Dermis lymphatic vessel endothelial cell (primary cell): ENCODE measurements at places on chromosomes 16 and 17. TPM values are rescaled to one million over a fixed set of nuclear protein-coding genes. Genes with fewer than 3 reads are reported as not detected.

The TCAP gene
- total RNA-seq = 0.60 and 0.65 TPM in 2 replicates

The CSH2 gene
- not detected in 2 replicates for total RNA-seq

The AP1G1 gene
- 48.9 and 54.7 TPM in 2 replicates for total RNA-seq

The KRTAP9-4 gene
- not detected in 2 replicates for total RNA-seq

The GRB7 gene
- under 0.01 and 0.09 TPM in 2 replicates for total RNA-seq

The KIFC3 gene
- total RNA-seq = 32.7 and 56.1 TPM in 2 replicates

The RRAD gene
- 0.22 and 0.43 TPM in 2 replicates for total RNA-seq

The DNASE1L2 gene
- total RNA-seq = 0.22 and 0.26 TPM in 2 replicates

The ACSM3 gene
- total RNA-seq = not detected in 2 replicates

The FBXW10B gene
- total RNA-seq = 0.11 and 0.17 TPM in 2 replicates

The CTF1 gene
- 0.09 and 0.33 TPM in 2 replicates for total RNA-seq

The TMEM132E gene
- not detected in 2 replicates for total RNA-seq

The KRTAP9-2 gene
- total RNA-seq = not detected in 2 replicates

The GSDMA gene
- not detected in 2 replicates for total RNA-seq

The PDPR gene
- 27.6 and 50.5 TPM in 2 replicates for total RNA-seq

The KRTAP4-11 gene
- not detected in 2 replicates for total RNA-seq

The USP31 gene
- 22.7 and 34.1 TPM in 2 replicates for total RNA-seq

The OR4D1 gene
- total RNA-seq = not detected in 2 replicates

The ASPHD1 gene
- total RNA-seq = 0.17 and 0.33 TPM in 2 replicates

The CACNA1H gene
- total RNA-seq = 0.09 and 0.11 TPM in 2 replicates

The SLC9A5 gene
- 0.33 and 0.34 TPM in 2 replicates for total RNA-seq

The PRRT2 gene
- under 0.01 and 0.09 TPM in 2 replicates for total RNA-seq

The SOX9 gene
- 0.11 TPM in 1 of 2 replicates, not detected in the other for total RNA-seq

The MT1M gene
- 0.43 and 0.54 TPM in 2 replicates for total RNA-seq

The HS3ST3A1 gene
- 0.22 and 0.34 TPM in 2 replicates for total RNA-seq

The PLCD3 gene
- 5.5 and 9.0 TPM in 2 replicates for total RNA-seq

The NPIPB5 gene
- total RNA-seq = 59.5 and 66.0 TPM in 2 replicates

The TMEM114 gene
- not detected in 2 replicates for total RNA-seq

The MAP2K6 gene
- 4.8 and 8.9 TPM in 2 replicates for total RNA-seq

The CRHR1 gene
- not detected in 2 replicates for total RNA-seq

The PRSS53 gene
- total RNA-seq = 0.33 and 0.43 TPM in 2 replicates

The SPEM2 gene
- not detected in 2 replicates for total RNA-seq

The TNFRSF17 gene
- not detected in 2 replicates for total RNA-seq

The PRSS27 gene
- 0.22 and 0.26 TPM in 2 replicates for total RNA-seq

The CD79B gene
- 0.22 and 0.43 TPM in 2 replicates for total RNA-seq

The GRAPL gene
- 35.2 and 71.3 TPM in 2 replicates for total RNA-seq

The BAIAP3 gene
- total RNA-seq = 1.3 and 3.4 TPM in 2 replicates

The CLDN9 gene
- not detected in 2 replicates for total RNA-seq

The KRTAP16-1 gene
- not detected in 2 replicates for total RNA-seq

The LRRC75A gene
- 0.77 and 2.0 TPM in 2 replicates for total RNA-seq

The VPS9D1 gene
- 3.3 and 4.7 TPM in 2 replicates for total RNA-seq

The GUCY2D gene
- total RNA-seq = not detected in 2 replicates

The HAS3 gene
- total RNA-seq = 5.7 and 14.5 TPM in 2 replicates
